Calu3 (cell line): ENCODE measurements at places on chromosomes 12 and 14.
A peak's percentile ranks its signal among the peaks of the same experiment; 100 is the strongest.

- no peak for DNase-seq
Measured at GRCh38 chr12:30614031-30614430, 81.6 kb downstream of the IPO8 start.

DNA sequence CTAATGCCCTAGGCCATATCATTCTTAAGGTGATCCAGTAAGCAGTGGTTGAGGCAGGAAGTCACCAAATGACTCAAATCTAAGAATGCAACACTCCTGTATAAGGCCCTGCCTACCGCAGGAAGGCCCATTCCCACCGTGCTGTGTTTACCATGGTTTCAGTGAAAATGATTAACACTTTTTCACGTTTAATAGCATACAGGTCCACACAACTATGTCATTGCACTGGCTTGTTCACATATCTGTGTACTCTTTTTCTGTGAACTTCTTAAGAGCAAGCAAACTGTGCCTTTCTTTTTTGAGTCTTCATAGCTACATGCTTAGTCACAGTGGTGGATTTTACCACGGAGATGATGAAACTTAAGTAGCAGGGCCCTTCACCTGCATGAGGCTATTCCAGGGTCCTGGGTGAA lies 214.9 kb downstream of the CNTN1 start:
- DNase-seq: peak; percentile 54

DNA sequence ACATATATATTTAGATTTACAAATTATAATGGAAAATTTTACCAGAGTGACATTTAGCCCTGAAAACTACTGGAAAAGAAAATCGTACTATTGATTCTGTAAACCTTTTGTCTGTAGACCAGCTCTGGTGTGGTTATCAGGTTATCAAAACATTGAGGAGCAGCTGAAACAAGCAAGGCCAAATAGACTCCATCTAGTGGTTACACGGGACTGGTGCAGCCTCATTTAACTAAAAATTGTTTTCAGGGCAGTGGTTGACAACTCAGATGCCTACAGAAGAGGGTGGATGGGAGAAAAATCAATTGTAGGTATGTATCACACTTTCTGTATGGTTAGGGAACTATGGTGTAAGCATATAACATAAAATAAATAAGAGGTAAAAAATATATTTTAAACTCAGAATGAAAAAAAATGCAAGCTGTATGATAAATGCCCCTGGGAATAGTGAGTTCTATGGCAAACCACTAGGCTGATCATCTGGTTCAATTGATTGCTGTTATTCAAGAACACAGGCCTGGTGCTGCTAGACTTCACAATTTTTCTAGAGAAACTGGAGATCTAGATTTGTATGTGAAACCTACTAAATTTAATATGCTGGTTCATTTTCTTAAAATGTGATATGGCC lies 51.2 kb downstream of the ACSS3 start:
- DNase-seq: peak; percentile 34

DNA sequence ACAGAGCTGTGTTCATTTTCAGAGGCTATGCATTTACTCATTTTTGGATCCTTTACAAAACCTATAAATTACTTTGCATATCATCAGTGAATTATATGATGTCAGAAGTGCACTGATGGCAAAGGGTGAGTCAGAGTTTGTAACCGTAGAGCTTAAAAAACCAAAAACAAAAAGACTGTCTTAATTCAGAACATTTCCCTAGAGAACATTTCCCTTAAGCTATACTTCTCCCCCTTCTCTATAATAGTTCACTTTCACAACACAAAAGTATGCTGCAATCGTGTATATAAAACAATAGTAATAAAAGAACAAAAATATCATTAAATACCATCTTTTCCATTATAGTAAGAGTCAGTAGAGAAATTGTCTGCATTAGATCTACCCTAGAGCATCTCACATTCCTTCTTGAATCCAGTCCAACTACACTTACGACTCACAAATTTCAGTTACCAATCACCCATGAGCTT lies 934.9 kb downstream of the LRFN5 start:
- DNase-seq: no peak

DNA sequence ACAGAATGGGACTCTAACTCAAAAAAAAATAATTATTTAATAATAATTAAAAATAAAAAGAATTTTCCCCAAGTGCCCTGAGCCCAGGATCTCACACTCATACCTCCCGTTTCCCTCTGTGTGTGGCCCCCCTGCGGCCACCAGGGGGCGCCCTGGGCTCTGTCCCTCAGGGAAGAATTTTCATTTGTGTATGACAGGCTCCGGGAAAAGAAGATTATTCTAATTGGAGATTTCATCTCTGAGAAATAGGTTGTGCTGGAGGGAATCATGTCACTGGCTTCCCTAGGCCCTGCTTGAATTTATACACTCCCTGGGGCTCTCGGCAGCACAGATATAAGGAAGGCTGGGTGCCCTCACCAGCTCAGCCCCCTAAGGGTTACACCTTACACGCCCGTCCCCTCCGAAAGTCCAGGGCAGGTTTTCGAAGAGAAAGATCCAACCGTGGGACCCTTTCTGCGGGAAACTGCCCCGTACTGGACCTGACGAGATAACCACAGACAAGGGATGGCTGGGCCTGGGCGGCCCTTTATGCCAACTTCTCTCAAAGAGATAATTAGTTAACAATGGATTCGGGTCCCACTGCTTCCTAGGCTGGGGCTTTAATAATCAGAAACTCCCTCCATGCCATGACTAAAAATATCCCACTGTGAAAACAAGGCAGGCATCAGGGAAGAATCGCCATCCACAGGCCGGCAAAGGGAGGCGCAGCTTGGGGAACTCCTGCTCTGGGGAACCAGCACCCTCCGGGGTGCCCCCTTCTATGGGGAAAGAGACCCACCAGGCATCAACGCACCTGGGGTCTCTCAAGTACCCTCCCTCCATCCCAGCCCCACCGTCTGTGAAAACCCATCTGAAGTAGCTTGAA lies 80.7 kb downstream of the KDM2B start:
- DNase-seq: peak; percentile 85

DNA sequence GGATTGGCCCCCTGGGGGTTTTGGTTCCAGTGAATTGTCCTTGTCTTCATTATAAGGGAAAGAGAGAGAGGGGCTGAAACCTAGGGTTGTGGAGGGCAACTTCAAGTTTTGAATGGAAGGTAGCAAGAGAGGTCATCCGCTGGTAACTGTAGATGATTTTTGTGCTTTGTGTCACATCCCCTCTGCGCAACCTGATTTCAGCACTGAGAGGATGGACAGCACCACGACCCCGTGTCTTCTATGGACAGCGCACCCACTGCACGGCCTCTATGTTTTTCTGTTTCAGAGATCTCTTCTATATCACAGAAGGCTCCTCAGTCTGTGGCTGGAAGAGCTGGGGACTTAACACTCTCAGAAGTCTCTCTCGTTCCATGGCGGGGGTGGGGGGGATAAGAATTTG lies 127.0 kb upstream of the RPH3A start:
- DNase-seq: peak; percentile 5

DNA sequence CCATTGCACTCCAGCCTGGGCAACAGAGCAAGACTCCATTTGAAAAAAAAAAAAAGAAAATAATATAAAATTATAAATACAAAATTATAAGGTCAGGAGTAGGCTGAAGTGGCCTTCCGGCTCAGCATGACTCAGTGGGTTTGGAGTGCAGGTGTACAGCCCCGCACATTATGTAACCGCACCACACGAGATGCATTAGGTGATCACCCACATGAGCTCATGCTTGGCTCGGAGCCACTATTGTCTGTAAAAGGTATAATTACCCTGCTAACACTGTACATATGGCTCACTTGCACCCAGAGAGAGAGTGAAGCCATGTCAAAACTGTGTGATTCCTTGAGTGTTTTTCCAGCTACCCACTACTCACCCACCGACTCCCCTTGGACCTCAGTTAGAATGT lies 557.0 kb downstream of the SLC6A15 start:
- DNase-seq: no peak

DNA sequence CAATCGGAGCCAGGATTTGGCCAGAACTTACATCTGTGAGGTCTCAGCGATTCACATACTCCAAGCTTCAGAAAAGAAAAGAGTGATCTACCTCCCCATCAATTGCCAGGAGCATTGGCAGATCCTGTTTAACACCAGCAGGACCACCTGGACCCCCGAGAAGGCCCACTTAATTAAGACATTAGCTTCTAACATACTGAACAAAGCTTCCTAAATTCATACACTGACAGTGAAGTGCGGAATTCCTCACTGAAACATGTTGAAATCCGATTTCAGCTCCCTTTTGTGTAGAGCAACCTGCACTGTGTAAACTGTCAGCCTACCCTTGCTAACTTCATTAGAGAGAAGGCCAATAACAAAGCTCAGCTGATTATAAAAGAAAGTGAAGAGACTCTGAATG lies 274.0 kb downstream of the NOVA1 start:
- DNase-seq: no peak

DNA sequence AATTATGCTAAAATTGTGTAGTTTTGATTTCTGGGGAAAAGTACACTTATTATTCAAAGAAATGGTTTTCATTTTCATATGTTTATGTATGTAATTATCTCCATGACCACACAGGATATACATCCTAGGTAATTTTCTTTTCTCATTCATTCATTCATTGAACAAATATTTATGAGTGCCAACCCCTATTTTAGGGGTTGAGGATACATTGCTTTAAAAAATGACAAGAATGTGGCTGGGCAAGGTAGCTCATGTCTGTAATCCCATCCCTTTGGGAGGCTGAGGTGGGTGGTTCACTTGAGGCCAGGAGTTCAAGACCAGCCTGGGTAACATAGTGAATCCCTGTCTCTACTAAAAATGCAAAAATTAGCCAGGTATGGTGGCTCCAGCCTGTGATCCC lies 40.9 kb downstream of the SGPP1 start:
- no peak for DNase-seq

DNA sequence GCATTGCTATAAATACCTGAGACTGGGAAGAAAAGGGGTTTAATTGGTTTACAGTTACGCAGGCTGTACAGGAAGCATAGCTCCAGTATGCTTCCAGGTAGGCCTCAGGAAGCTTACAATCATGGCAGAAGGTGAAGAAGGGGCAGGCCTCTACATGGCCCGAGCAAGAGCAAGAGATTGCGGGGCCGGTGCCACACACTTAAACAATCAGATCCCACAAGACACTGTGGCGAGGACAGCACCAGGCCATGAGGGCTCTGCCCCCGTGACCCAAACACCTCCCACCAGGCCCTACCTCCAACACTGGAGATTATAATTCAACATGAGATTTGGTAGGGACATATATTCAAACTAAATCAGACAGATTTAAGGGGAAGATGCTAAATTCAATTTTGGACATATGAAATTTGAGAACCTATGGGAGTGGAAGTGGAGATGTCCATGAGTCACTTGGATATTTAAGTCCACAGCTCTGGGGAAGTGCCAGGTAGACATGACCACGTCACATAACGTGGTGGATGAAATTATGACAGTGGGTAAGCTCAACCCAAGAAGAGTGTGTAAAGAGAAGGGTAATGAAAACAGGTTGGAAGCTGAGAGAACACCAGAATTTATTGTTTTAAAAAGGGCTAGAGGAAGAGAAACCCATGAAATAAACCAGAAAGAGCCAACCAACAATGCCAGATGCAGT lies 1.5 kb upstream of the LTA4H start:
- DNase-seq: no peak

DNA sequence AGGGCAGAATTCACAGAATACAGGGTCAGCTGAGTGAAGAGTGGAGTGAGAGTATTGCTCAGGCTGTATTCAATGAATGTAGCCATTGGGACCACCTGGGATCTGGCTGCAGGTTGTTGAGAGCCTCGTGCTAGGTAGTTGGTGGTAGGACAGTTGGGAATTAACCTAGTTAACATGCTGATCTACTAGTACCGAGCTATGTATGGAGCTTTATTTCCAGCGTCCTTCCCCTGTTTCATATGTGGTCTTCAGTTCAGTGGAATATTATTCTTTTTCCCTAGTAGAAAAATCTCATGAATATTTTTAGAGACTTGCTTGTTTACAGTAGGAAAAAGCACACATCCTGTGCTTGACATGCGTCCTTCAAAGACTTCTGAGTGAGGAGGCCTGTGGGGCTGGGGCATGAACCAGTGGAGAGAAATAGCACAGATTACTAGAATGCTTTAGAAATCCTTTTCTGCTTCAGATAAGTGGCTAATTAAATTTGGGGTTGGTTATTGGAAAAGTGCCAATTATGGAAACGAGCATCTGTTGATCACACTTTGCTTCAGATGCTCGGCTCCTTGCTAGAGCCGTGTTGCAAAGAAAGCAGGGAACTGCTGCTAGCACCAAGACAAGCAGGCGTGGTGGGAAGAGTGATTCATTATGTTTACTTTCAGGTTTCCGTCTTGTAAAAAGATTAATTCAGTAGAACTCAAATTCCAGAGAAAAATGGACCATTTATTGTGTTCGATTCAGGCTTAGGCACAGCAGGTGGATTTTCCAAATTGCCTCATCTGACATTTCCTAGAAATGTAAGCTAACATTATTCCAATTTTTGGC lies 53.6 kb downstream of the ARF6 start:
- peak; percentile 57 for DNase-seq

DNA sequence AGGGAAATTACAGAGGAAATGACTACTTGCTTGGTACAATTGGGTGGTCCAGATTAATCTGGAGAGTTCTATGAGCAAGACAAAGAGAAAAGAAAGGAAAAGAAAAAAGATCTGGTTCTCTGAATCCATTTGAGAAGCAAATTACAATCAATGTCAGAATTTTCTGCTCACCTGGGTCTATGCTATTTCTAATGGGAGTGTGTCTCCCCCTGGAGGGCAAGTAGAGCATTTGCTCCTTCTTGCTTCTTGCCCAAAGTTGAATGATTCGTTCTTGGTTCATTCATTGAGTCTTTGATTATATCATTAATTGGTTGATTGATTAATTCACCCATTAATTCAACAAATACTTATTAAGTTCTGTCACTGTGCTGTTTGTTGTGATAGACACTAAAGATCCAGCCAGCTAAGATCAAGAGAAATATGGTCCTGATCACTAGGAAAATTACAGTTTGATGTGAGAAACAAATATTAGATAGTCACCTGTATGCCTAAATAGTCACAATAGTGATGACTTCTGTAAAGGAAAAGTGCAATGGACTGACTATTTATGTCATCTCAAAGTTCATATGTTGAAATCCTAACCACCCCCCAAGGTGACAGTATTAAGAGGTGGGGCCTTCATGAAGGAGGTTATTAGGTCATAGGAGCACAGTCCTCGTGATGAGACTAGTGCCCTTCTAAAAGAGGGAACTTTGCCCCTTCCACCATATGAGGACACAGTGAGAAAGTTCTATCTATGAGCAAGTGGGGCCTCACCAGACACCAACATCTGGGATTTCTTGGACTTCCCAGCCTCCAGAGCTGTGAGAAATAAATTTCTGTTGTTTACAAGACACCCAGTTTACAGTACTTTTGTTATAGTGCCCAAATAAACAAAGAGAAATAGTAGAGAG lies 8.0 kb upstream of the ASB8 start:
- peak; percentile 52 for DNase-seq

GRCh38 chr12:122104844-122105243 lies 26.3 kb downstream of the MLXIP start:
- DNase-seq: no peak
